ENCODE measurements at places on chromosomes 5 and 9.
A peak's percentile ranks its signal among the peaks of the same experiment; 100 is the strongest.

DNA sequence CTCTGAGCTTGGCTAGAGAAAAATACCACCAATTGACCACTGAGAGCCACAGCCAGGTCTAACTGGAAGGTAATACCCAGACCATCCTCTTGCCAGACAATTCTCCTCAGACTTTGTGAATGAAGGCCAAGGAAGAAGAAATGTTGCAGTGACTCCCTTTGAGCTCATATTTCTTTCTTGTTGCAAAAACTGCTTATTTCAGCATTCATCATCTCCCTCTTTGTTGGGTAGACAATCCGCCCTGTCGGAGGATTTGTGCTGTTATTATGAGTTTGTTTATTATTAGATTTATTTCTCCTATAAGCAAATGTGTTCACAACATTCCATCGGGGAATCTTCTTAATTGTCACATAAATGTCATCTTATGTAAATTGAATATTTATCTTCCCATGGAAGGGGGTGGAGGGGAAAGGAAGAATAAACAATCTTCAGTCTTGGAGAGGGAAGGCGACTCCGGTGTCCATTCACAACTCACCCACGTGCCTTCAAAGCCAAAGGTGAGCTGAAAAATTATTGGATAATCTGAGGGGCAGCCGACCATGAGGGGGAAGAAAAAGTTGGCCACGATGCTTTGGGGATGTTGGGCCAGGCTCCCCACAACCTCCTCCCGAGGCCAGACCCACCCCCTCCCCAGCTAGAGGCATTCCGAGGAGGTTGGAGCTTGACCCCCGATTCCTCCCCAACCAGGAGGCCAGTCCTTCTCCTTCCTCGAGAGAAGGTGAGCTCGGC is 1.8 kb upstream of the JADE2 start:
- no peak for DNase-seq

GRCh38 chr5:148465381-148466235 is 81.8 kb downstream of the FBXO38 start:
- DNase-seq = no peak

- DNase-seq = no peak
Observed at GRCh38 chr5:4907571-4907970, 232.6 kb upstream of the ADAMTS16 start.

DNA sequence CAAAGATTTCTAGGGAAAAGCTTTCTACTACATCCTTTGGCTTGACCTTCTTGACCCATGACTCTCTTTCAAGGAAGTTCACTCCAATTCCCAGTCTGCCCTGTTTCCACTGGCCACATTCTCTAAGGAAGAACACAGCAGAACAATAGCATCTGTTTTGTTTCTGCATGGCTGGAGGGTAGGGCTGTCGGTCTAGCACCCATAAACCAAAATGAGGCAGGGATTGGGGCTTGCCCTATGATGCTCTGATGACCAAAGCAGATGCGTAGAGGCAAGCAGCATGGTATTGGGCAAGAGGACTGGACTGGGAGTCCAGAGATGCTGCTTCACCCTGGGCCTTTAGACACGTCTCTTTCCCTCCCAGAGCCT is 24.1 kb downstream of the GOLGA2 start:
- no peak for DNase-seq

DNA sequence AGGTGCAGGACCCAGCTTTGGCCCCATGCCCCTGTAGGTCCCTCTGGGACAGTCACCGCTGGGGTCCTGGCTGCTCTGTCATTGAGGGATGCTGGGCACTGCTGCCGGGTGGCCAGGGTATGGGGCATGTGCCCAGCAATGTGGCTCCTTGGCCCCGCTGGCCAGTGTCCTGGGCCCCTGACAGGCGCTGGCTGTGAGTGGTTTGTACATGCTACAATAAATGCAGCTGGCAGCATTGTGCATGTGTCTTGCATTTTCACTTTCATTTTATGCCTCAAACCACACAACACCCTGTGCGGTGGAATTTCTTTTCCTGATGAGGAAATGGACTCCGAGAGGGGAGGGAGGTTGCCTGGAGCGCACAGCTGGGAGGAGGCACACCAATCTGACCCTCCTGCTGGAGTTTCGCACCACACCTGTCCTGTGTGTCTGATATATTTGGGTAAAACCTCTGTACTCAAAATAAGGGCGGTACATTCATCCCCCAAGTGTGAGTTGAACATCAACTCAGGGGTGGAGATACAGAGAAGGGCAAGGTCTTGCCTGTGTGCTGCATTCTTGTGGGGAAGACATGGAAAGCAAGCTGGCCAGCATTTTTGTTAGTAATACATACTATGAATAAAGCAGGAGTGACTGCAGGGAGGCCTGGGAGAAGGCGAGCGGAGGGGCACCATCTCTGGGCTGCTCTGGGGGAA is 11.7 kb downstream of the TSPAN17 start:
- peak; percentile 35 for DNase-seq

- peak; percentile 43 for DNase-seq
Observed at GRCh38 chr9:33166231-33167083, 679 bp downstream of the B4GALT1 start.

DNA sequence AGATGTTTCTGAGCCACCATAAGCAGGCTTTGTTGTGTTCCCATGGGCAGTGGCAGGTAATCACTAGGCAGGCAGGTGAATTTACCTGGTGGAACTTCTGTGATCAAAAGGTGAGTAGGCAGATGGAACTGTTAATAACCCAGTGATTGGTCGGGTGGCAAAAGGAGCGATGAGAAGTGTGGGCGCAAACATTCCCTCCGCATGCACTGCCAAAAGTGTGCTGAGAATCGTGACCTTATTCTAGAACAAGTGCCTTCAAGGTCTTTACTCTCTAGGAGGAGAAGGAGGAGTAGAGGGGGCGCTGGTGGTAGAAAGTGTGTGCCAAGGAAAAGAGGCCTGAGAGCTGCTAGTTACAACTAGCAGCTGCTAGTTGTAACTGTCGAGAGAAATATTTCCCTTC is 3.3 kb downstream of the OTULINL start:
- DNase-seq = no peak

DNA sequence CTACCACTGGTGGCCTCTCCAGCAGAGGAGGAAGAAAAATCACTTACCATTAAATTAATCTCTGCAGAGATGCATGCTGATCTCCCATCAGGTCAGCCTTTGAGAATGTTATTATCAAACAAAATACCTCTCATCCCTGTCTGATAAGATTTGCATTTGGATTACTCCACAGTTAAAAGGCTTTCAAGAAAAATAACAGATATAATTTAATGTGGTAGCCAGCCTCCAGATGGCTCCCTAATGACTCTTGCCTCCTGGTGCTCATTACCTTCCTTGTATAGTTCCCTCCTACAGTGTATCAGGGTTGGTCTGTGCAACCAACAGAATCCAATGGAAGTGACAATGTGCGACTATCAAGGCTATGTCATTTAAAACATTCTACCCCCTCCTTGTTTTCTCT is 63.6 kb upstream of the TNPO1 start:
- no peak for DNase-seq

DNA sequence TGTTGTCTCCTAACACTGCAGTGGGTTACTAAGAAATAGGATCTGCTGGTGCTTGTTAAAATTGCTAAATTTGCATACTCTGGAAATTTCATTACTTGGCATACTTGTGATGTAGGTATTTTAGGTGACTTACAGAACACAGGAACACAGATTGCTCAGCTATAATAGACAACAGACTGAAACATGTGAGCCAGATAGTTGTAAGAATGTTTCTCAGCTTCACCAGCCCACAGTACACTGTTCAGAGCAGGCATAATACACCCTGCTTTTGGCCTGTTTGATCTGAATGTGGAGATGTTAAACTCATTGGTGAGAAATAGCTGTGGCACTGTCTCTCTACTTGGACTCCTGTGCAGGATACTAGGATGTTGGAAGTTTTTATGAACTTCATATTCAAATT is 275.7 kb downstream of the CSNK1G3 start:
- DNase-seq = no peak

GRCh38 chr5:5453131-5453530 is 30.7 kb downstream of the ICE1 start:
- DNase-seq = no peak

- no peak for DNase-seq
Observed at GRCh38 chr5:151454166-151454565, 6.8 kb downstream of the SLC36A1 start.

GRCh38 chr5:18497089-18497488 is 862.8 kb downstream of the TAF11L14 start:
- no peak for DNase-seq
